Lung (tissue), 17 donors: ENCODE measurements at places on chromosomes 13 and 19. TPM values are rescaled to one million over a fixed set of nuclear protein-coding genes. Genes with fewer than 3 reads are reported as not detected.

CHST8 gene
- total RNA-seq, result 0.34 TPM

HIPK4 gene
- total RNA-seq, result 0.43 TPM

- no peaks in the 10 kb centered on the region for H3K27me3 ChIP-seq
- no peak overlapping the region for H3K27ac ChIP-seq
- no peak overlapping the region for H3K4me3 ChIP-seq
- DNase-seq, result no peak
Observed at GRCh38 chr19:45130888-45131615, 29.7 kb downstream of the NKPD1 start.

DNA sequence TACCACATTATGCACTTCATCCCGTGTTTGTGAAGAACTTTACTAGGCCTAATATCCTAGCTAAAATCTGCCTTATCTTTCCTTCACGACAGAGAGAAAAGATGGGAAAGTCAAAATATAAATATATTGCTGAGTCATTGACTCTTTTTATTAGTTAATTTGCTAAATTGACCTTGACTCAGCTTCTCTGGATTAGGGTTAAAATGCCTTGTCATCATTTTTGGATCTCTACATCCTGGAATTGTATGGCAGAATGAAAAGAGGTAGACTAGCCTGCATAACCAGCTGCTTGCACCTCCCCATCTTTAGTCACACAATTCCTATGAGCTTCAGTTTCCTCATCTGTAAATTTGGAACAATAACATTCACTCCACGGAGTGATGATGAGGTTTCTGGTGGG is 280.3 kb downstream of the DCT start:
- H3K4me3 ChIP-seq, result no peak overlapping the region
- no peaks in the 10 kb centered on the region for H3K27me3 ChIP-seq
- H3K27ac ChIP-seq, result no peak overlapping the region

DNA sequence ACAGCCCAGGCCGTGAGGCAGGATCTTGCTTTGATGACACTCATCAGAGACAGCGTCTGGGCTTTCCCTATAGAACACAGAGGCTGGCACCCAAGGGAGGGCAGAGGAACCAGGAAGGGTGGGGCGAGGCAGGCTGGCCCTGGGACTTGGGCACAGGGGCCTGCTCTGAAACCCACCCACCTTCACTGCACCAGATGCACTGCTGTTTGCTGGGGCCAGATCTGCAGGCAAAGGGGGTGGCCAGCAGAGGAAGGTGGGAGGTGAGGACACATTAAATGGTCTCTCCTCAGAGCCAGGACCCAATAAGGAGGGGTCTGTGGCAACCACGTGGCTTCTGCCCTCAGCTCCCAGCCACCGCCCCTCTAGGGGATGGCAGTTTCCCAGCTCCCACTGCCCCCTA is 6.6 kb upstream of the VSTM2B start:
- peaks cover 26% of the 10 kb centered on the region for H3K27me3 ChIP-seq
- H3K4me3 ChIP-seq, result no peak overlapping the region
- H3K36me3 ChIP-seq, result no peaks in the 10 kb centered on the region
- no peaks in the 10 kb centered on the region for H3K4me1 ChIP-seq
- no peak overlapping the region for H3K27ac ChIP-seq

DNA sequence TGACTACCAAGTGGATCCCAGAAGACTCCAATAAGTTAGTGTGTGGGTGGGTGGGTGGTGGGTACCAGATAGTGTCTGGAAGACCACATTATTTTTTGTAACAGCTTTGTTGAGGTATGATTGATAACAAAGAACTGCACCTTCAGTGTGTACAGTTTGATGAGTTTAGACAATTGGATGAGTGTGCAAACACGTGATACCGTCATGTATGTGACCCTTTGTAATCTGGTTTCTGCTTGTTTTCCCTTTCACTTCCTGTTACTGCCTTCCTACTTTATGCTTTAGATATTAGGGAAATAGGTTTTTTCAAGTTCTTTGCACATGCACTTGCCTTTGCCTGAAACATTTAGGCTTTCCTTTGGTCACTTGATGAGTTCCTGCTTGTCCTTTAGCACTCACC is 8.5 kb downstream of the RPL21 start:
- H3K4me3 ChIP-seq, result no peak overlapping the region
- H3K36me3 ChIP-seq, result peaks cover 17% of the 10 kb centered on the region
- H3K4me1 ChIP-seq, result no peaks in the 10 kb centered on the region

DNA sequence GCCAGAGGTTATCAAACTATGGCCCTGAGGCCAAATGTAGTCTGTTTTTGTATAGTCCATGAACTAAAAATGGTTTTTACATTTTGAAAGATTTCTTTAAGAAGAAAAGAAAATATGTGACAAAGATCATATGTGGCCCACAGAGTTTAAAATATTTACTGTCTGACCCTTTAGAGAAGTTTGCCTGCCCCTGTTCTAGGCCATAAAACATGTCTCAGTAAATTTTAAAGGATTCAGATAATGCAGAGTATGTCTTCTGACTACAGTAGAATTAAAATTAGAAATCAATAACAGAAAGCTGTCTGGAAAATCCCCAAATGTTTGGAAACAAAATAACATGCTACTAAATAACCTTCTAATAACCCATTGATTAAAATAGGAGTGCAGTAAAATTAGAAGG is 86.3 kb downstream of the KCNRG start:
- H3K36me3 ChIP-seq, result peaks cover 6% of the 10 kb centered on the region
- no peak for DNase-seq
- no peak overlapping the region for H3K27ac ChIP-seq
- H3K27me3 ChIP-seq, result no peaks in the 10 kb centered on the region
- no peaks in the 10 kb centered on the region for H3K4me1 ChIP-seq

DNA sequence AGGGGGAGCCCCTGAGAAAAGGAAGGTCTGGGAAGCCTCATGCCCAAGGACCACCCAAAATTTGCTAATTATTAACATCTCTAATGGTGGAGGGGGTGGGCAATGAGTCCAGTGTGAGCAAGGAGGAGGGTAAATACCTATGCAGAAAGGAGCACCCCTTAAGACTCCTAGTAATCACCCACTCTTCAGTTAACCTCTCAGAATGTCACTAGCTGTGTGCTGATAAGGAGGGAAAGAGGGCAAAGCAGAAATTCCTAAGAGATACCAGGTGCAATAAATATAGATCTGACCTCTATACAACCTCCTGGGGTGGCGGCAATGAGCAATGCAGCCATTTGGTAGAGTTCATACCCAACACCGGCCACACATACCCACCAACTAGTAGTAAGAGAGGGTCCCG is 12.7 kb upstream of the DPY19L3 start:
- H3K27me3 ChIP-seq, result no peaks in the 10 kb centered on the region
- peak; percentile 22 for DNase-seq
- no peaks in the 10 kb centered on the region for H3K36me3 ChIP-seq
- H3K27ac ChIP-seq, result no peak overlapping the region
- no peak overlapping the region for H3K4me3 ChIP-seq
- H3K4me1 ChIP-seq, result no peaks in the 10 kb centered on the region

DNA sequence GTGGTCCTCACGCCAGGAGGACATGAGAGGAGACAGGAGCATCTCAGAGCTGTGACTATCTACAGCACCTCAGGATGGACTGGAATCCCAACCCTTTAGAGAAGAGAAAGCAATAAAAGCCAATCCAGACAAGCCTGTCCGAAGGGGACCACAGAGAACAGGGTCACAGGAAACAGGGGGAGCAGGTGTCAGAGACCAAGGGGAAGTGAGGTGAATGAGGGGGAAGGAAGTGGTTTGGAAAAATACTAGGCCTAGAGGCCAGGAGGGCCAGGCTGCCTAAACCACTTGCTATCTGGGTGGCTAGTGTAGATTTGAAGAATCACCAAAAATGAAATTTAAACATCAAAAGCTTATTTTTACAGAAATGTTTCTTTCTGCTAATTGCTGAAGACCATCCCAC is 16.2 kb downstream of the TMTC4 start:
- DNase-seq, result no peak
- H3K4me3 ChIP-seq, result no peak overlapping the region
- H3K36me3 ChIP-seq, result peaks cover 17% of the 10 kb centered on the region
- no peaks in the 10 kb centered on the region for H3K4me1 ChIP-seq

DNA sequence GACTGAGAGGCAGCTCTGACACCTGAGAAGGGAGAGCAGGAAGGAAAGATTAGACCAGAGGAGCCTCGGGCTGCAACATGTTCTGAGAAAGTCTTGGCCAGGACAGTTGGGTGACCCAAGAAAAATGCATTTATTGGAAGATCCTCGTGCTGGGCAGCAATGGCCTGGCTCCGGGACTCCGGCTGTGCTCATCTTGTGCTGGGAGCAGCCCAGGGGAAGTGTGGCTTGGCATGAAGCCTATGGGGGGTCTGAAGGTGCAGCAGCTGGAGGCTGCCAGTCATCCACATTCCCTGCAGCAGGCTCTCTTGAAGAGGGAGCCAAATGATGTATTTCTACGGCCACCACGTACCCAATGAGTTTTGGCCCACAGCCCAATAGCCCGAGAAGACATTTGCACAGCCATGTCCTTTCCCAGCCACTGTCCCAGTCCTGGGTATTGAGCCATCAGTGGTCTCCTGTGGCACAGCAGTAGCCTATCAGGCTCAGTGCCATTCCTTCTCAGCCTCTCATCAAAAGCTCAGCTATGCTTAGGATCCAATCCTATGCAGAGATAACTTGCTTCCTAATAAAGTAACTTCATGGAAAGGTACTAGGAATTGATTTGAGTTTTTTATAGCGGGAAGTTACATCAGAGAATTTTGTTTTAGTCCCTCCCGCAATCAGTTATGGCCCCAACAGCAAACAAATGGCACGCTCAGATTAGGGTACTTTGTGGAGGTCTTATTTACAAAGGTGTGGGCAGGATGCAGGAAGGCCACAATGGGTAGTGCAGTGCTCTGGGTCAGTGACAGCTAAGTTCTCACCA is 76.0 kb upstream of the MEDAG start:
- peak; percentile 33 for DNase-seq
- no peaks in the 10 kb centered on the region for H3K36me3 ChIP-seq
- no peak overlapping the region for H3K27ac ChIP-seq
- H3K4me3 ChIP-seq, result no peak overlapping the region
- H3K4me1 ChIP-seq, result peaks cover 25% of the 10 kb centered on the region
- H3K27me3 ChIP-seq, result no peaks in the 10 kb centered on the region

- H3K4me1 ChIP-seq, result peaks cover 2% of the 10 kb centered on the region
- H3K27me3 ChIP-seq, result no peaks in the 10 kb centered on the region
- H3K27ac ChIP-seq, result peak overlapping the region; percentile 6
- peaks cover 1% of the 10 kb centered on the region for H3K36me3 ChIP-seq
Observed at GRCh38 chr13:49733181-49733951, 42.1 kb upstream of the EBPL start.

- H3K4me1 ChIP-seq, result peaks cover 16% of the 10 kb centered on the region
- H3K36me3 ChIP-seq, result no peaks in the 10 kb centered on the region
- peak overlapping the region; percentile 98 for H3K27ac ChIP-seq
- H3K27me3 ChIP-seq, result no peaks in the 10 kb centered on the region
- peak; percentile 92 for DNase-seq
- peak overlapping the region; percentile 95 for H3K4me3 ChIP-seq
Observed at GRCh38 chr19:13154241-13154778, 4.1 kb downstream of the IER2 start.
